ENCODE measurements at places on chromosomes 1 and 21. TPM values are rescaled to one million over a fixed set of nuclear protein-coding genes. Genes with fewer than 3 reads are reported as not detected.

GRCh38 chr1:2529784-2530512 lies at the start of gene HES5:
Gene HES5 (minus strand): TSS chr1:2530263. CDS start chr1:2530164, 99 bp downstream.
- DNase-seq: no peak

GRCh38 chr1:231279081-231279480 lies 38.1 kb downstream of the GNPAT start:
- DNase-seq: no peak

DNA sequence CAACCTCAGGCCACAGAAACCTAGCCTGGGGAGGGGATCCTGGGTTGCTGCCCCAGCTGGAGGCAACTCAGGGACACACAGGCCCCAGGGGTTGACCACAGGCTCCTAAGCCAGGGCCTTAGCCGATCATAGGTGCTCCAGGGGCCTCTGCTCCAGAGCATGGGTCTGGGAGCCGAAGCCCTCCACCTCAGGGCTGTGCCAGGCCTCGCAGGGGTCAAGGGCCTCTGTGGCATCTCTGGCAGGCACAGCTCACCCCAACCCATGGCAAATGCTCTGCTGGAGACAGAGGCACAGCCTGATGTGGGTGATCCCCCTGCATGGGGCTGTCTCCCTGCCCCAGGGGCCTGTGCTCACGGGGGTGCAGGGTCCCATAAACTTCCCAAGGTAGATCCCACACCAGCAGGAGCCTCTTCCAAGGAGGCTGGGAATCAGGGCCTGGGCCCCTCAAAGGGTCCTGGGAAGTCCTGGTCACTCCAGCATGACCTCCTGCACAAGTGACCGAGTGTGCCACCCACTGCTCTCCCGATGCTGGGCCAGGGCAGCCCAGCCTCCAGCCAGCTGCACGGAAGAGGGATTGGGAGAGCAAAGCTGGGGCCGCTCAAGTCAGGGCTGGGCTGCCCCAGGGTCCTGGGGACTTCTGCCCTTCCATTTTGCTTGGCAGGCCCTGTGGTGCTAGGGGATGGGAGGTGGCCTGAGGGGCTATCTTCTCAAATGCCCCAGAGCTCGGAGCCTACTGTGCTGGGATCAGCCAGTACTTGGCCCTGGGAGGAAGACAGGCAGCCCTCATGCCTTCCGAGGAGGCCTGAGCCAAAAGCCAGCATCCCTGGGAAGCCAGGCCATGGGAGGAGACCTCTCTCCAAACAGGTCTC lies 22.2 kb upstream of the PRSS38 start:
- DNase-seq: no peak

- no peak for DNase-seq
These were observed 332.3 kb upstream of the DPYD start for GRCh38 chr1:98253145-98253544.

DNA sequence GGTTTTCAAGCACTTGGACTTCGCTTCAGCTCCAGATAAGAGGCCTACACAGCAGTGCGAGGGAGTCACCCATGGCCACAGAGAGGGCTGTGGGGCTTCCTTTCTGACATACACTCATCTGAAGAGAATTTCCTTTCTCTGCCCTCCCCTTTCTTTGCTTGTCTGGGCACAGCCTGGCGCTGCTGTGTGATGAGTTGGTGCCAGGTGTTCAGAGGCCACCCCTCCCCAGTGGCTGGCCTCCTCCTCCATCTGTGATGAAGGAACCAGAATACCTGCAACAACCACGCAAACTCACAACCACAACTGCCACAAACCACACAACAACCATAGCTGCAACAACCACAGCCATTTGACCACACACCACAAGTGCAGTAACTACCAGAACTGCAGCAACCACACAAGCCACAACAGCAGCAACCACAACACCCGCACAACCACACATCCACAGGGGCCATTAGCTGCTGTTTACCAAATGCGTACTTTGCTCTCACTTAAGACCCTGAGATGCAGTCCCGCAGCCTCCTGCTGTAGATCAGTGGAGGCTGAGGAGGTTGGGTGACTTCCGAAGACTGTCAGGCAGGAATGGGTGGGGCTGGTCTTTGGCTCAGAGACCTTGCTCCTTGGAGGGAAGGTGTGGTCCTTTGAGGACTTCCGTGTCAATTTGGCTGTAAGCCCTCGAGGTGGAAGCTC lies 71.1 kb downstream of the IER5 start:
- DNase-seq: peak; percentile 71

- no peak for DNase-seq
These were observed 25.6 kb upstream of the PLA2G2E start for GRCh38 chr1:19949016-19949415.

- DNase-seq: no peak
These were observed 81.2 kb upstream of the BARHL2 start for GRCh38 chr1:90798344-90798743.

GRCh38 chr1:33685256-33685655 lies 178.6 kb upstream of the HMGB4 start:
- no peak for DNase-seq

The NDUFV3 gene
- 30.9 TPM for total RNA-seq

The KIFAP3 gene
- total RNA-seq: 23.5 TPM

The FMO4 gene
- total RNA-seq: 3.3 TPM
